ENCODE measurements at places on chromosomes 16 and 17.

- DNase-seq: no peak
These were observed 27.1 kb downstream of the EPN2 start for GRCh38 chr17:19264268-19264667.

DNA sequence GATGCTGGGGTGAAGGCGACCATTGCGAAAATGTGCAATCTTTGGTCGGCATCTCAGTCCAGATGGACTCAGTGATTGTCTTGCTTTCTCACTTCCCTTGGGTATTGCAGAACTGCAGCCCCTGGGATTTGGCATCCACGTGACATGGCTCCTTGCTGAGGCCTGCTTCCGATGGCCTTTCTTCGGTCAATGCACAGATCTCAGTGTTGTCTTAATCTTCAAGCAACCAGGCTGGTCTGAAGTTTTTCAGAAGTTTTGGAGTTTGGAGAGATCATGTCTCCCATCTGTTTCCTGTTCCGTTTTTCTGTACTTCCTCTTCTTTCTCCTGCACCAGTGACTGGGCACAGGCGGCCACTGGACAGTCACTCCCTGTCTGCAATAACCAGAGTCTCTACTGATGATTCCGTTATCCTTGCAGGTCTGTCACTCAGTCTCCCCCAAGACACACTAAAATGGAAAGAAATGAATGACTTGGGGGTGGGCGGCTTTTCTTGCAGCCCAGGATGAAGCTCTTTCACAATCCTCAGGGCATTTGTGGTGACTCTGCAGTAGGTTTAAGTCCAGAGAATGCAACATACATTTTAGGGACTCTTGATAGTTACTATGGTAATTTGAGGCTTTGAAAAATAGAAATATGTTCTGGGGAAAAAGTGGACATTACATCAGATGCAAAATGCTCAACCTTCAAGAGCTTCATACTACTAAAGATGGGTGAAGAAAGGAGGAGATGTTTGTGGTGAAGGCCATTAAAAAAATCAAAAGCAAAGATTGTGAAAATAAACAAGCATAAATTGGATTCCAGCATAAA, 106.3 kb upstream of the ZFHX3 start:
- DNase-seq: no peak

DNA sequence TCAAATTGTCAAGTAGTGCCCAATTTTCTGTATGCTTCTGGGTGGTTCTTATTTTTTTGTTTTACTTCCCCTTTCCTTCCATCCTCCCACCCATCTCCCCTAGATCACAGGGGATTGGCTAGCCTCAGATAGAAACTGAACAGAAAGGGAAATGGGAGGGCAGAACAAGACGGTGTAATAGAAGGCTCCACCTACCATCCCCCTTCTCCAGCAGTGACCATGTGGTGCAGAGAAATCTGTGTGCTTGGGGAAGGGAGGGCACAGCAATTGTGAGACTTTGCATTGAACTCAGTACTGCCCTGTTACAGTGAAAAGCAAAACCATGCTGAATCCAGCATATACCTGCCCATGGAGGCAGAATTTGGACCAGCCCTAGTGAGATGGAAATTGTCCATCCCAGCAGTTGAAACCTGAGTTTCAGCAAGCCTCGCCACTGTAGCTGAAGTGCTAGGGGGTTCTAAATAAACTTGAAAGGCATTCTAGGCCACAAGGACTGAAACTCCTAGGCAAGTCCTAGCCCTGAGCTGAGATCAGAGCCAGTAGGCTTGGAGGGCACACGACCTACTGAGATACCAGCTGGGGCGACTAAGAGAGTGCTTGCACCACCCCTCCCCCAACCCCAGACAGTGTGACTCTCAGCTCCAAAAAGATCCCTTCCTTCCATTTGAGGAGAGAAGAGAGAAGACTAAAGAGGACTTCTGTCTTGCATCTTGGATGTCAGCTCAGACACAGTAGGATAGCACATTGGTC, 5.2 kb downstream of the SLFN11 start:
- no peak for DNase-seq

DNA sequence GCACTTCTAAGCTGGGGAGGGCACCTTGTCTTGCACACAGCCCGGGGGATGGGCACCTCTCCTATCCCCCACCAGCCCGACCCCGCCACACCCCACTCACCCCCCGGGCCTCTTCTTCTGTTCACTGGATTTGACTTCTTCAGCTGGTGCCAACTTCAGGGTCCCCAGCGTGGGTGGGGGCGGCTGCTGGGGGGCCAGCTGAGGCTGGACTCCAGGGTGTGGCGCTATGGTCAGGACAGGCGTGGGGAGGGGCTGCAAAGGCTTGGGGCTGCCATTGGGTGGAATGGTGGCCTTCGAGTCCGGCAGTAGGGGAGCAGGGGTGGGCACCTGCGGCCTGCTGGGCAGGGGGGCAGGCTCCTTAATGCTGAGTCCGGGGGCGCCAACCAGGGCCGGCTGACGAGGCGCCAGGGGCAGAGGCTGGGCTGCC, 6.1 kb downstream of the MNT start:
- no peak for DNase-seq

DNA sequence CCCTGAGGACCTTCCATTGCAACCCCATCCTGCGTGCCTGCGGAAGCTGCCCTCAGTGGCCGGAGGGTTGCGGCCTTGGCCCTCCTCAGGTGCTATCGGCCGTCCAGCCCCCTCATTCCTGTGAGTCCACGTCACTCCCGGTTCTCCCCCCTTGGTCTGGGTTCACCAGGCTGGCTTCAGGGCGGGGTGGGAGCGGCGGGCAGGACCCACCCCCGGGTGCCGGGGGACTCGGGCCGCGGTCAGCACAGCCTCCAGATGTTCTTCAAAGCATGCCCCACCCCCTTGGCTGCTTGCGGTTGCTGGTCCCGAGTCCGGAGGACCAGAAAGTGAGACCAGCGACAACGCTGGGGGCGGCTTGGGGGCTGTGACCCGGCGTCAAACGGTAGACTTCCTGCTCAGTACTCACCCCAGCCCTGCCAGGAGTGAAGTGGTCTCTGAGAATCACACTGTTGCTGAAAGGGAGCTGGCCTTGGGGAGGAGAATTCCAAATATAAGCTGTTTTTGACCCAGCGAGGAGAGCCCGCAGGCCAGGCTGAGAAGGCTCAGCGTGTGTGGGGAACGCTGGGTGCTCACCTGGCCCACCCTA, 4.5 kb downstream of the ZNF469 start:
- DNase-seq: no peak

DNA sequence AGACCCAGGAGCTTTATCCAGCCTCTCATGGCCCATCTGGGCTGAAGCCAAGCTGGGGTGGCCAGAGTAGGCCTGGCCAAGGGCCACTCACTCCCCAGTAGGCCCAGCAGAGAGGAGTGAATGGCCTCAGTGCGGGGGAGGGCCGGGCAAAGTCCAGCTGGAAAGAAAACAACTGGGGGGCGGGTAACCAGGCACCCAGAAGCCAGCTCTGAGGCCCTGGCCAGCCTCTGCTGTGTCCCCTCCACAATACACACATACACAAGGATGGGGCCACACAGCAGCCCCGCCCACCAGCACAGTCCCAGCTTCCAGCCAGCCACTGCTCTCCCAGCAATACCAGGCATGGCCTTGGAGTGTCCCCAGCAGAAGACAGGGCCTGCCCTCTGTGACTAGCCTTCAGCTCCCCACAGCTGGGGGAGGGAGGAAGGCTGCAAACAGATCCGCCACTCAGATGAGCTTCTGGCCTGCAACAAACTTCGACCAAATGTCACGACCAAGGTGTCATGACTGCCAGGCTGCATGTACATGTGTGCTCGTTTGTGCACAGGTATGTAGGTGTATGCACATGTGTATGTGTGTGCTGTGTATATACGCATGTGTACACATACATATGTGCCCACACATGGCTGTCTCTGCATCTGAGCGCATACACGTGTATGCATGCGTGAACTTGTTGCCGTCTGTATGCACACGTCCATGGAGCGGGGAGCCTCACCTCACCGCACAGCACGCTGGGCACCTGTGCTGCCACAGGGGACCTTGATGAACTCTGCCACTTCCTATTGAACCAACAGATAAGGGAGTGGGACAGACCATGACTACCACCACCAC, 5.0 kb downstream of the CARHSP1 start:
- peak; percentile 90 for DNase-seq

GRCh38 chr16:58842156-58842555, 108.0 kb upstream of the GOT2 start:
- DNase-seq: no peak

DNA sequence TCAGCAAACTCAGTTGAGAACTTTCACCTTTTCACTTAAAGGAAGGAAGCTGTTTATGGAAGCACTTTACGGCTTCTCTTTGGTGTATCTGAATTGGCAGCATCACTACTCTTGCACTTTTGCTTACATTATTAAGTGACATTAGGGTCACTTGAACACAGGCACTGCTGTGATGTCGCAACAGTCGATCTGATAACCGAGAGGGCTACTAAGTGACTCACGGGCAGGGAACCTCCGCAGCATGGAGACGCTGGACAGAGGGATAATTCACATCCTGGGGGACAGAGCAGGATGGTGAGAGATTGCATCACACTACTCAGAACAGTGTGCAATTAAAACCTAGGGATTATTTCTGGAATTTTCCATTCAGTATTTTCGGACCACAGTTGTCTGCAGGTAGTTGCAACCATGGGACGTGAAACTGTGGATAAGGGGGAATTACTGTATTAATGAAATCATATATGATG, 56.5 kb downstream of the DNAH2 start:
- peak; percentile 62 for DNase-seq

DNA sequence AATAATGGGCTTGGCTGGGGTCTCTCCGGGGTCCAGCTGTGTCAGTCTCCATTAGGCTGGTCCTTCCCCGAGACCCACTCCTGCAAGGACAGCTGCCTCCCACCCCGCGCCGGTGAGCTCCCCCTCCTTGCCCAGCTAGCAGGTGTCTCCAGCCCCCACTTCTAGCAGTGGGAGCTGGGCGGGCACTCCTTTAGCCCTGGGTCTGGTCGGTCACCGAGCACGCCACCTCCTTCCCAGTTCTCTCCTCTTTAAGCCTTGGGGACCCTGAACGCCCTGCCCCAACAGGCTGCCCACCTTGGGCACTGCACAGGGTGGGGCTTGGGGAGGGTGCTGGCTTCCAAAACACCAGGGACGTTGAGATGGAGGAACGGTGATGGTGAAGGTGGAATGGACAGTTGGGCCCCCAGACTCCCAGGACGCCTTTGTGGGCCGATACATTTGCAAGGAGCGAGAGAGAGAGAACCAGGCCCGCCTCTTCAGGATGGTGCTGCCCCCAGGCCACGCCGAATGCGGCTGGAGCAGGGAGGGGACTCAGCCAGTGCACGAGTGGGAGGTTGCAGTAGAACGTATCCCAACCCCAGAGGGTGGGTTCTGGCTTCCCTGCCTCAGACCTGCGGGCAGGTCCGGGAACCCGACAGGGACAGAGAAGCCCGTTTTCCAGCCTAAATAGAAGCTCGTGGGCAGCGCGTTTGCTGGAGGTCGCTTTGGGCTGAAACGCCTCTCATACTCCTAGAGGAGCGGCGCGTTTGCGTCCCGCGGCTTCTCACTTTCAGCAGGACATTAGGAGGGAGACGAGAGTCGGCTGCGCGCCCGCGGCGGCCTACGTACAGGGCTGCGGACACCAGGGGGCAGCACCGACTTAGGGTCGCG, 10.7 kb downstream of the TBX2 start:
- peak; percentile 39 for DNase-seq

DNA sequence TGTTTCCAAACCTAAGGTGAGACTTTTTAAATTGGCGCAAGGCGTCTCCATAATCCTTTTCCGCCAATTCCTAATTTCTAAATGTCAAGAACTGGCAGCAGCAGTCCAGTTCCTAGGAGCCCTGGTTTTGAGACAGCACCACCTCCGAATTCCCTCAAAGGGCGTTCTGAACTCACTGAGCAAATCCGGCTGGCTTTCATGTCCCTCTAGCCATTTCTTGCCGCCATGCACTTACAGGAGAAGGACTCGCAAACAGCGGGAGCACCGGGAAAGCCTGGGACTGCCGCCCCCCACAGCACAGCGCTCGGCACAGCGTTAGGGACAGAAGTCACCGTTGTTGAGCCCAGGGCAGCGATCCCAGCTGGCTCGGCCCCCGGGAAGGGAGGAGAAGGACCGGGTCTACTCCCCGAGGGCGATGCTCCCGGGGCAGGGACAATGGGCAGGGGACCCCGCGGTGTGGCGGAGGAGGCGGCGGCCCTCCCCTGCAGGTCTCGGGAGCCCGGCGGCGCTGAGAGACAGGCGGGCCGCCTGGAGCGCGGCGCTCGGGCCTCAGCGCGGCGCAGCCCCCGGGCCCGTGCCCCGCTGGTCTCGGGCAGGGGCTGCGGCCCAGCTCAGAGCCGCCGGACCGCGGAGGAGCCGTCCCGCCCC, 545 bp downstream of the ARHGAP17 start:
- peak; percentile 43 for DNase-seq

GRCh38 chr16:87015021-87015420, 302.2 kb downstream of the C16orf95 start:
- DNase-seq: no peak

DNA sequence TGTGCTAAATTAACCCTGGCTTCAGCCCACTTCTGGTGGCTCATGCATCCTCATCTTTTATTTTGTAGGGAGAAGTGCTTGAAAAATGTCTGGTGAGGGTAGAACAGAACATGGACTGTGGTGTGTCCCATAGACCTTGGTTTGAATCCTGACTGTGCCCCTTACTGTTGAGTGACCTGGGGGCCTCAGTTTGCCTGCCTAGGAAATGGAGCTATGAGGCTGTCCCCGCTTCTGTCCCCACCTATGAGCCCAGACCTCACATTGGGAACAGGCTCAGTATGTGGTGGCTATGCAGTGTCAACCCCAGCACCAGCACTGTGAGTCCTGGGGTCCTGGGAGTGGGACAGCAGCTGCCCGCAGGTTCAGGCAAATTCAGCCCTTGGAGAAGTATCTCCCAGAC, 186.3 kb upstream of the GSE1 start:
- no peak for DNase-seq

DNA sequence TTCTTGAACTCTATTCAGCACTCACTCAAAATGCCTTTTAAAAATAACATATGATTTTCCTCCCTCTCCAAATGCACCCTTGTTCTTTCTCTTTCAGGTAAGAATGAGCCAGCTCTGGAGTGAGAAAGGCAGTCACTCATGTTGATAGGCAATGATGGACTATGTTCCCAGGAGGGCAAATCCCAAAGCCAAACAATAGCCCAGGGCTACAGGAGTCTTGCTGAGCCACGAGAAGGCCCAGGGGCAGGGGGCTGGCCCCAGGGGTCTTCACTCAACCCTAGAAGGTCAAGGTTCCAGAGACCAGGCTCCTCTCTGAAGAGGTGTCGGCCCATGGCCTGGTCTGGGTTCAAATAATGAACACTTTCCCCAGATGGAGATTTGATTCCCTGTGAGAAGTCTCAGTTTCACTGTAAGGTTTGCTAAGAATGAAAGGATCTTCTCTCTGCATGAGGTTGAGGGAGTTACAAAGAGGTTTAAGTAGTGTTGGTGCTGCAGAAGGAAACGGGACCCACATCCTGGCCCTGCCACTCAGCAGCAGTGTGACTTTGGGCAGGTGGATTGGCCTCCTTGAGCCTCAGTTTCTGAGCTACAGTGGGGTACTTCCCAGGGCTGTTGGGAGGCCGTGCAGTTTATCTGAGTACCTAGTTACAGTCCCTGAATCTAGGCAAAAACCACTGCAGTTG, 49.0 kb downstream of the RTN4RL1 start:
- no peak for DNase-seq

- DNase-seq: no peak
These were observed 17.3 kb downstream of the RFFL start for GRCh38 chr17:35046245-35046644.
